ENCODE measurements at places on chromosomes 2 and 18. TPM values are rescaled to one million over a fixed set of nuclear protein-coding genes. Genes with fewer than 3 reads are reported as not detected.

Gene FHOD3
- total RNA-seq = 1.5 TPM

DNA sequence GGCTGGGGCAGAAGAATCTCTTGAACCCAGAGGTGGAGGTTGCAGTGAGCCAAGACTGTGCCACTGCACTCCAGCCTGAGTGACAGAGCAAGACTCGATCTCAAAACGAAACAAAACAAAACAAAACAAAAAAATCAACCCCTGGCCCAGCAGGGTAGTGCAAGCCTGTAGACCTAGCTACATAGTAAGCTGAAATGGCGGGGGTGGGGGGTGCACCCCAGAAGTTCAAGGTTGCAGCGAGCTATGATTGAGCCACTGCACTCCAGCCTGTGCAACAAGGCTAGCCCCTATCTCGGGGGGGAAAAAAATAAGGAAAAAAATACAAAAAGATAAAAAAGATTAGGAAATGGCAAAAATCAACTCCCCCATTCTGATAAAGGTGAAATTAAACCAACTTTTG, 6.4 kb downstream of the ATL2 start:
- DNase-seq = no peak

Gene ACYP2
- 5.6 TPM for total RNA-seq

- DNase-seq = peak; percentile 54
Observed at GRCh38 chr2:3656762-3657721, 958 bp upstream of the ALLC start.

GRCh38 chr18:79705272-79705671, 25.7 kb downstream of the CTDP1 start:
- DNase-seq = no peak

Measured in endodermal cell (in vitro differentiated cells).